ENCODE measurements at places on chromosomes 1 and 21. TPM values are rescaled to one million over a fixed set of nuclear protein-coding genes. Genes with fewer than 3 reads are reported as not detected.
A peak's percentile ranks its signal among the peaks of the same experiment; 100 is the strongest.

CFAP74 gene
- not detected for polyA plus RNA-seq

CNR2 gene
- polyA plus RNA-seq: 0.03 TPM

- H3K36me3 ChIP-seq: no peaks in the 10 kb centered on the region
- H3K4me3 ChIP-seq: no peak overlapping the region
- DNase-seq: peak; percentile 21
These were observed 36.6 kb upstream of the PTPRC start for GRCh38 chr1:198601936-198602889.

- no peak overlapping the region for H3K4me3 ChIP-seq
- no peaks in the 10 kb centered on the region for H3K4me1 ChIP-seq
- no peaks in the 10 kb centered on the region for H3K36me3 ChIP-seq
These were observed 42.9 kb downstream of the EXTL2 start for GRCh38 chr1:100851726-100852125.

DNA sequence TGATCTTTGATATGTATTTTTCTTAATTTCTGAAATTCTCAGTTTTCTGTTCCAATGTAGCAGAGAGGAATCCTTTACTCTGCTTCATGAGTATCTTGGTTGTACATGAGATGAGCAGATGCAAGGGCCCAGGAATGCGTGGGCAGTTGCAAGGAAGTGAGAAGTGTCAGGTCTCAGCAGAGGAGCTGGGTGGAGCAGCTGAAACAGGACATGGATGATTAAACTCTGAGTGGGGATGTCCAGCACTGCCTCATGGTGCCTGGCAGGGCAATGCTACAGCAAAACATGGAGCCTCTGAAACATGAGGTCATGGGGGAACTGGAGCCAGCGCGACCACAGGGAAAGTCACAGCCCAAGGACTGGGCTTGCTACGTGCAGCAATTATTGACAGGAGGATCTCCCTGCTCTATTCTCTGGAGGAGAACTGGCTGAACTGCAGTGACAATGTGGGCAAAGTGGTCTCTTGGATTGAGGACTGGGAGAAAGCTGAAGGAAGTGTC is 48.4 kb downstream of the COLGALT2 start:
- H3K4me1 ChIP-seq: peaks cover 6% of the 10 kb centered on the region
- H3K36me3 ChIP-seq: no peaks in the 10 kb centered on the region
- DNase-seq: no peak
- H3K27ac ChIP-seq: no peak overlapping the region
- H3K27me3 ChIP-seq: no peaks in the 10 kb centered on the region
- H3K4me3 ChIP-seq: no peak overlapping the region

GRCh38 chr21:27298465-27298864 is 331.6 kb upstream of the ADAMTS5 start:
- H3K27ac ChIP-seq: no peak overlapping the region
- H3K4me3 ChIP-seq: no peak overlapping the region
- no peak for DNase-seq
- H3K27me3 ChIP-seq: no peaks in the 10 kb centered on the region
- H3K36me3 ChIP-seq: no peaks in the 10 kb centered on the region
- no peaks in the 10 kb centered on the region for H3K4me1 ChIP-seq

- H3K27me3 ChIP-seq: no peaks in the 10 kb centered on the region
- H3K27ac ChIP-seq: peak overlapping the region; percentile 90
- peaks cover 36% of the 10 kb centered on the region for H3K36me3 ChIP-seq
- peaks cover 39% of the 10 kb centered on the region for H3K4me1 ChIP-seq
- peak overlapping the region; percentile 99 for H3K4me3 ChIP-seq
- no peak for DNase-seq
These were observed 1.6 kb downstream of the SLC30A1 start for GRCh38 chr1:211577277-211577818.

DNA sequence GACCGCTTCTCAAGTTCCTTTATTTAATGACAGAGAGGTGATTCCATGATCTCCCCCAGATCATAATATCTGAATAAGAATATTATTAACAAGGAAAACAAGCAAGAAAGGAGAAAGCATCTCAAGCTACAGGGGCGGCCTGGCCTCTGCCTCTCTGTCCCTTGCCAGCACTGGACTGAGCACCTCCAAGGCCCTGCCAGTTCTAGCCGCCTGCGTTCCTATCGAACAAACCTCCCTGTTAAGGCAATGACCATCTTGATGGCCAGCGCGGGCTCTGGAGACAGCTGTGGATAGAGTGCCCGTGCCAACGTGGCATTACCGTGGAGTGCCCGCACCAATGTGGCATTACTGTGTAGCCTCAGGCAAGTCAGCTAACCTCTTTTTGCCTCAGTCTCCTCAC is 84.8 kb downstream of the NPHP4 start:
- H3K4me3 ChIP-seq: no peak overlapping the region
- no peak overlapping the region for H3K27ac ChIP-seq
- H3K36me3 ChIP-seq: peaks cover 5% of the 10 kb centered on the region
- H3K27me3 ChIP-seq: no peaks in the 10 kb centered on the region
- no peak for DNase-seq

DNA sequence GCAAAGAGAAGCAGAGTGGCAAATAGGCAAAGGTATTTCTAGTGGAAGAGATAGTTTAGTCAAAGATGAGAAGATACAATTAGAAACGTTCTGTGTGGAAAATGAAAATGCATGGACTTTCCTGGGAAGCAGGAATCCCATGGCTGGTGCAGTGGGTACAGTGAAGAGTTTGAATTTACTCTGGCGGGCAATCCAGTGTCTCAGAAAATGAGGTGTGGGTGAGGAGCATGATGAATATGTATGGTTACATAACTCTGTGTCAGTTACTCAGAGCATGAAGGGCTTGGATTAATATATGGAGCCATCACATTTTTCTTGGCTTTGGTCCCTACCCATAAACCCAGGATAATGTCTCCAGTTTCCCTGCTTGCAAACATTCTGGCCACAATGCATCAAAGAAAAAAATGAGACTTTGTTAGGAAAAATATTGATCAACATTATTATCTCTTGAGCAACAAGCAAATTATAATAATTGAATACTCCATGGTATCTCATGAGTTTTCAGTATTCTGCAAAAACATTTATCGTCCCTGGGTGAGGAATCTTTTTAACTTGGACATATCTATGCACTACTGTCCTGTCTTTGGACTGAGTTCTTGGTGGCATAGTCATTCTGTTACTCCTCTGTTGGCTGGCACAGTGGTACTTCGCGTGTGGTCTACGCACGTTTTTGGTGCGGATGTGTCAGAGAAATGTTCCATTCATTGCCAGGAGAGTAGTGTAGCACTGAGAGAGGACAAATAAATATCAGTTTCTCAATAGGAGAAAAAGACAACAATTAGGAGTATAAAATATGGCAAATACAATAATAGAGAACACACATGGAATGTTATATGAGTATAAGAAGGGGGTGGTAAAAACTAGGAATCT is 173.7 kb upstream of the C1orf105 start:
- no peaks in the 10 kb centered on the region for H3K4me1 ChIP-seq
- H3K27ac ChIP-seq: no peak overlapping the region
- no peak overlapping the region for H3K4me3 ChIP-seq
- H3K36me3 ChIP-seq: no peaks in the 10 kb centered on the region

DNA sequence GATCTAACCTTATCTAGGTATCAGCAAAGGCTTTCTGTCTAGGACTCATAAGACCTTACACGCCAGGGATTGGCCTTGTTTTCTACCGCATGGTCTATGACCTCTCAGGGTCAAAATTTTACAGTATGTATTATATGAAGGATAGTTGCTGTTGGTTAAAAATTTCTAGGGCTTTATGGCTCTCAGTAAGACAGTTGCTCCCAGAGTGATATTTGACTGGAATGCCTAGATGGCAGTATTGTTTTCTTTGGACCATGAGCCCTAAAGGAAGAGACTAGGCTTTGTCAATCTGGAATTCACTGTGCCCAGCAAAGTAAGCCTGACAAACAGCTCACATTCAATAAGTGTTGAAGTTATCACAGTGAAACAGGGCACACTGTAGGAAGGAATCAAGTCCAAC is 37.6 kb downstream of the C1orf87 start:
- no peaks in the 10 kb centered on the region for H3K27me3 ChIP-seq
- DNase-seq: no peak
- H3K4me3 ChIP-seq: no peak overlapping the region
- no peak overlapping the region for H3K27ac ChIP-seq
- no peaks in the 10 kb centered on the region for H3K36me3 ChIP-seq

GRCh38 chr1:162336621-162337285 is 39.9 kb downstream of the SPATA46 start:
- H3K27ac ChIP-seq: no peak overlapping the region
- no peaks in the 10 kb centered on the region for H3K27me3 ChIP-seq
- no peak overlapping the region for H3K4me3 ChIP-seq
- no peak for DNase-seq
- H3K4me1 ChIP-seq: peaks cover 23% of the 10 kb centered on the region

- H3K27me3 ChIP-seq: no peaks in the 10 kb centered on the region
- no peak overlapping the region for H3K4me3 ChIP-seq
- H3K4me1 ChIP-seq: no peaks in the 10 kb centered on the region
- no peak overlapping the region for H3K27ac ChIP-seq
- no peaks in the 10 kb centered on the region for H3K36me3 ChIP-seq
These were observed 62.6 kb downstream of the ZBTB18 start for GRCh38 chr1:244113532-244114320.

DNA sequence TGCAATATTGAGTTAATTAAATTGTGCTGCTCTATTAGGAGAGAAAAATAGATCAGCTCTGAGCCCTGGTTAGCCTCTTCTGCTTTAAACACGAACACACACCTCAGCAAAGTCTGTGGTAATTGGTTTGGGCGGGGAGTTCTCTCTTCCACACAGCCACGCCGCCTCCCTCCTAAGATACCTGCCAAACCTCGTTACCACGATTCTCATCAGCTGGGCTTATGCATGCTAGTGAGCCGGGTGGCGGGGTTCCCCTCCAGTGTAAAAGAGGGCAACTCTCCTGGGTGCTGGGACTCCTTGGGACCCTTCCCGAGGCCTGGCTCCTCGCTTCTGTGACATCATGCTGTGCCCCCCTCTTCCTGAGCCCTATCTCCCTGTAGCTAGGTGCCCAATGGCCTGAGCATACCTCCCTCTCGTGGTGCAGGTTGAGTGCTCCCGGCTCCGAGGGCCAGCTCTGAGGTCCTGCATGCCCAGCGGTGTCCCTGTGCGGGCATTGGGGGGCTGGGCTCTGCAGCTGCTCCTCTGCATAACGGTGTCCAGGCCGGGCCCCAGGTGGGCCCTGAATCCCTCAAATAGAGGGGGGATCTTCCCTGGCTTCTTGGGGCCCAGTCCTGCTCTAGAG is 182.9 kb downstream of the PRDM16 start:
- no peaks in the 10 kb centered on the region for H3K4me1 ChIP-seq
- no peaks in the 10 kb centered on the region for H3K27me3 ChIP-seq
- no peaks in the 10 kb centered on the region for H3K36me3 ChIP-seq

GRCh38 chr21:34878940-34879339 is 170.2 kb downstream of the RUNX1 start:
- H3K4me3 ChIP-seq: no peak overlapping the region
- H3K27ac ChIP-seq: no peak overlapping the region
- no peaks in the 10 kb centered on the region for H3K27me3 ChIP-seq
- peaks cover 36% of the 10 kb centered on the region for H3K4me1 ChIP-seq
- peaks cover 65% of the 10 kb centered on the region for H3K36me3 ChIP-seq
